ENCODE measurements at places on chromosomes 1 and 21.

GRCh38 chr1:177236962-177237361 is 66.2 kb downstream of the BRINP2 start:
- no peak for DNase-seq

GRCh38 chr1:24503059-24503751 is 569 bp downstream of the RCAN3 start:
- DNase-seq, result peak; percentile 43

- no peak for DNase-seq
Observed at GRCh38 chr1:93705892-93706500, 24.4 kb upstream of the BCAR3 start.

DNA sequence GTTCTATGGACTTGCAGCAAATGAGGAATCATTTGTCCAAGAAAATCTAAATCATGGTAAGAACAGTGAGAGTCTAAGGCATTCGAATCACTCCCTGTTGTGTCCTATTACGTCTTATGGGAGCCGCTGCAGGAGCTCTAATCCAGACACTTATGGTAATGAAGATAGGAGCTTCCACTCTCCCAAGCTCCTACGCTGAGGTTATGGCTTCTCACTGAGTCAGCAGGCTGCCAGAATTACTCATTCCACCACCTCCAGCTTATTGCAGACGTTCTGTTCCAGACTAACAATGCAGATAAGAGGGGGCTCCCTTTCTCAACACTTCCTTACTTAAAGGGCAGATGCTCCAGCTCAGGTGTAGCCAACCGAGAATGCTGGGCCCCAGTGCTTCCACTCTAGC is 212.6 kb downstream of the GREM2 start:
- DNase-seq, result no peak

DNA sequence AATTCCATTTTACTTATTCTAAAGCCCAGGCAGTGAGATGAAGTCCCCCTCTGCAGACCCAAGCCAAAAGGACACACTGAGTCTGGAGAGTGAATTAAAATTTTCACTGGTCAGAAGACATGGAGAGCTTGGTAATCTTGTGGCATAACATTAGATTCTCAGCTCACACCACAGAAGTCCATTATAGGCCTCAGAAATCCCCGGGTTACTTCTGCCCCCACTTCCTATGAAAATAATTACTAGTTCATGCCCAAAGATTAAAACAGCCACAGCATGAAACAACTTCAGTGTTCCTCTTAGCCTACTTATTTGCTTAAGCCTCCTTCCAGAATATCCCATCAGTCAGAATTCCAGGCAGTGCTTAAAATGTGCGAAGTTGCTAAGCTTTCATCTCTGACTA is 123.3 kb downstream of the ZC3H11B start:
- DNase-seq, result no peak

- peak; percentile 30 for DNase-seq
Observed at GRCh38 chr1:93844262-93845045, 34.6 kb downstream of the DNTTIP2 start.

DNA sequence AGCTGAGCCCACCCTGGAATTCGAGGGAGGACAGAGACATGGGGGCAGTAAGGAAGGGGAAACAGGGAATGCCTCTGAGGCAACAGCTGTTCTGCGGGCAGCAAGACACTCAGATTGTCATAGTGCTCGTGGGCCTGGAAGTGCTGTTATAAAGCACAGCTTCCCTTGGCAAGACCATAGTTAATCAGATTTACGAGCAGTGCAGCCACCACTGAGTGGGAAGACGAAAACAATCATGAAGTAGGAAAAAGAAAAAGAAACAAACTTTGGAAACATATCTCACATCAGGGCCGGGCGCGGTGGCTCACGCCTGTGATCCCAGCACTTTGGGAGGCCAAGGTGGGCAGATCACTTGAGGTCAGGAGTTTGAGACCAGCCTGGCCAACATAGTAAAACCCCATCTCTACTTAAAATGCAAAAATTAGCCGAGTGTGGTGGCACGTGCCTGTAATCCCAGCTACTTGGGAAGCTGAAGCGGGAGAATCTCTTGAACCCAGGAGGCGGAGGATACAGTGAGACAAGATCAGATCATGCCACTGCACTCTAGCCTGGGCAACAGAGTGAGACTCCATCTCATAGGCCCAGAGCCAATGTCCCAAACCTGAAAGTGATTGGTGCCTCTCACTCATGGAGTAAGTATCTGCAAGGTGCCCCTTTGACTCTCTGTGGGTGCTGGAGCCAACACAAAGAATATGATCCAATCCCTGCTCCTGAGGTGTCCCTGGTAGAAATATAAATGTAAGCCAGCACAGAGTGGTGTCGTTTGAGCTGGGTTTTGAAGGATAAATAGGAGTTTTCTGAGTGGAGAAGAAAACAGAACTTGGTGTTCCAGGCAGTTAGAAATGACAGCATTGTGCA is 55.6 kb upstream of the GPR153 start:
- no peak for DNase-seq

GRCh38 chr1:228338521-228339051 is 68.0 kb downstream of the TRIM11 start:
- DNase-seq, result no peak

DNA sequence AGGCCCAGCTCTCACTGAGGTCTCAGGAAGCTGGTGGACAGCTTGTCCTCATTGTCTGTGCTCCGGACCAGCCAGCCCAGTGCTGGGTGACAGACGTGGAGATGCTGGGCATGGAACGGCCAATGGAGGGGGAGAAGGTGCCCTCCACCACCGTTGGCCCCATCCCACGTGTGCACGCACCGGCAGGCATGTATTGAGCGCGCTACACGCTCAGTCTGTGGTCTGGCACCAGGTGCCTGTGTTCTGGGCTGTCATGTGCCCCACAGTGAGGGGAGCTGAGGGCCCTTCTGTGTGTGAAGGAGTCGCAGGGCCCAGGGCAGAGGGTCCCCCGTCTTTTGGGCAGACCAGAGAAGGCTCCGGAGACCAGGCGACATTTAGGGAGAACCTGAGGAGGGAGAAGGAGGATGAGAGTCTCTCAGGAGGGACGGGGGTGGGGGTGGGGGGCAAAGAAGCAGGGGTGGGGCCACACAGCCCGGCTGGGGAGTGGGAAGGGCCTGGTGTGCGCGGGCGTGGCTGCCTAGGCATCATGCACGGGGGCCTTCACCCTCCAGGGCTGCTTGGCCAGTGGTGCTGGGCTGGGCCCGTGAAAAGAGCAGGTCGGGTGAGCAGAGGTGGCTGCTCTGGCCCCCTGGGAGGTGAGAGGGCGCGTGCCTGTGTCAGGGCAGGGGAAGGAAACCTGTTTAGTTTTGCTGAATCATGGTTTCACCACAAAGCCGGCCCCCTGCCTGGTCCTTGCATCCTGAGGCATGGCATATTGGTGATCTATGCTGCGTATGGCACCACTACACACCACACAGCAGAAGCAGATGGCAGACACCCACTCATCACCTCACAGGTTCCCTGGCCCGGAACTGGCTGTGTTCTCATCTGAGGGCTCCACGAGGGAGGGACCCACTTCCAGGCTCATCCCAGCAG is 86.7 kb upstream of the TTC34 start:
- no peak for DNase-seq

- no peak for DNase-seq
Observed at GRCh38 chr1:168483539-168483938, 60.3 kb downstream of the XCL2 start.

- no peak for DNase-seq
Observed at GRCh38 chr1:182170891-182171461, 109.5 kb upstream of the ZNF648 start.

GRCh38 chr21:45152265-45152746 is 77.9 kb downstream of the ADARB1 start:
- peak; percentile 66 for DNase-seq

DNA sequence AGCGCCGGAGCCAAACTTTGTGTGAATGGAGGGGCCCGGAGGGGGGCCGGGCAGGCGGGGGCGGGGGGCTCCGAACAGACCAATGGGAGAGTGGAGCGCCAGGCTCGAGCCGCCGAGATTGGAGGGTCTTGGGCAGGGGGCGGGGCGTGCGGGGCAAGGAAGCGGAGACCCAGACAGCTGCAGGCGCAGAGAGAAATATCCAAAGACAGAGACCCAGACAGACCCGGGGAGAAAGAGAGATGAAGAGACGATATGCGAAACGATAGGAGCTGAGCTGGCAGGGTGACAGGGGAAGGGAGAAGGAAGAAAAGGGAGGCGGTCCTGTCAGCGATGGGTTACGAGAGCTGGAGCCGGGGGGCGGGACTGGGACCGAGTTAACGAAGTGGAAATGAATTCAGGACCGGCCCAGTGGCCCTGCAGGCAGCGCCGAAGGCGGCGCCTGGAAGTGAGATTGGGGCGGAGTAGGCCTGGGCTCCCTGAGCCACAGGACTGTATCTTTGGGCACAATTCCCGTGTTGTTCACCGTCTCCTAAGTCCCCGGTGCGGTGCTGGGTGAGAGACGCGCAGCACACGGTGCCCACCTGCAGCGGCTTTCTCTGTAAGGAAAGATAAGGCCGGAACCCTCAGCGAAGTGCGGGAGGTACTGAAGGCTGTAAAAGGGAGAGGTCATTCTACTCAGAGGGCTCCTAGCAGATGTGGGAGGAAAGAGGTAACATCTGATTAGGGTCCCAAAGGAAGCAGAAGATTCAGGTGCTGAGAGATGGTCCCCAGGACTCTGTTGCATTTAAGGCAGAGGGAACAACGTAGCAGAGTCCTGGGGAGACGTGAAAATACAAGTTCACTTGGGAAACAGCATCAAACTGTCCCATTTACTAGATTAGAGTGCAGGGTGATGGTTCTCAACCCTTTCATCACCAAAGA is 543 bp upstream of the KCNJ10 start:
- no peak for DNase-seq

GRCh38 chr1:151720554-151720953 is 768 bp upstream of the RIIAD1 start:
- no peak for DNase-seq

GRCh38 chr21:45348591-45349327 is 56.2 kb upstream of the COL18A1 start:
- no peak for DNase-seq

GRCh38 chr21:17501107-17502006 is 11.5 kb upstream of the CXADR start:
- DNase-seq, result no peak

DNA sequence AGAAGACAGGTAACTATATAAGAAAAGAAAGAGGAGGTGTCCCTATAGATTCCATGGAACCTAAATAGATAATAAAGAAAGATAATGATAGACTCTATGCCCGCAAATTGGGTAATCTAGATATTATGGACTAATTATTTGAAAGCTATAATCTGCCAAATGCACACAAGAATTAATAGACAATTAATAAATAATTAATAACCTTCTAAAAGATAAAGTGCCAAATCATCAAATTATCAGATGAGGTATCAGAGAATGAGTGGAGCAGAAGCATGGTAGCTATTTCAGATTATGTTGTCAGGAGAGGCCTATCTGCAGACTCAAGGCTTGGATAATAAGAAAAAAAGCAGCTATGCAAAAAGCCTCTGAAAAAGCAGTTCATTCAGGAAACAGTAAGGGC is 1120.8 kb downstream of the PLA2G4A start:
- no peak for DNase-seq
